Hematopoietic multipotent progenitor cell treated with erythropoietin and hydrocortisone succinate and interleukin-3 and kit ligand, for 15 days (in vitro differentiated cells): ENCODE measurements at places on chromosomes 5 and 9.

- no peak for DNase-seq
Measured at GRCh38 chr9:90029996-90030395, 425.2 kb downstream of the GADD45G start.

DNA sequence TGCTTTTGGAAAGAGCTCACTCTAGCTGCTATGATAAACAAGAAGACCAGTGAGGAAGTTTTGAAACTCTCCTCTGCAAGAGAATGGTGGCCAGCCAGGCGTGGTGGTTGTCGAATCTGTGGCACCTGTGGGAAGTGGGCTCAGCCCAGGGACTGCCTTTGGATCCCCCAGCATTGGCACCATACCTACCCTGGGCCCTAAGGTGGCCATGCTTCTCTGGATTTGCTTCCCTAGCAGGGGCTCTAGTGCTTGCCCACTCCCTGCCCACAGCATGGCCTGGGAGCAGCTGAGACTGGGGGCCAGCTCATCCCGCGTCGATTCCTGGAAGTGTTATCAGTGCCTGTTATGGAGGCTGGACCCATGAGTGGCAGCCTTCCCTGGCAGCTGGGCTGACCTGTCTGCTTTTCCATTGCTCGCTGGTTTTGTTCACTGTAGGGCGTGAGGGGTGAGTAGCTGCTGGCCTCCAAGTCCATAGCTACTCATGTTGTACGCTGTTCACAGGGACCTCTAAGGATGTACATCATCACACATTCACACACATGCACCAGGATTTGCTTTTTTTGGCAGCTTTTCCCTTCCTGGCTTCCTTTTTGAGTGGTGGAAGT, 2.3 kb downstream of the SLC22A4 start:
- DNase-seq = no peak

- no peak for DNase-seq
Measured at GRCh38 chr9:132725306-132725705, 55.0 kb downstream of the GTF3C4 start.

DNA sequence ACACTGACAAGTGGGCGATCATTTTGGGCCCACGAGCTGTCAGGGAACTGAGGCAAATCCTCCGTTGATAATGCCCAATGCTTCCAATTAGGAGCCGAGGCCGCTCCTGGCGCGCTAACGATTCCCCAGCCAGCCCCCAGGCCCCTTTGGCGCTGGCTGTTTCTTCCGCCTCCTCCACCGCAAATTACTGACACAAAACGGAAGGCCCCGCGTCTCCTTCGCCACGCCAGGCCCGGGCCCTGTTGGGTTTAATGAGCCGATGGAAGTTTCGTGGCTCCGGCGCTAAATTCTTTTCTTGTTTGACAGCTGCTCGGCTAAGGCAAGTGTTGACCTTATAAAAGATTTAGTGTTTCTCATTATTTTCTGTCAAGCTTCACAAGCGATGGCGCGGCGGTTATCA, 25.7 kb upstream of the BARHL1 start:
- DNase-seq = no peak

DNA sequence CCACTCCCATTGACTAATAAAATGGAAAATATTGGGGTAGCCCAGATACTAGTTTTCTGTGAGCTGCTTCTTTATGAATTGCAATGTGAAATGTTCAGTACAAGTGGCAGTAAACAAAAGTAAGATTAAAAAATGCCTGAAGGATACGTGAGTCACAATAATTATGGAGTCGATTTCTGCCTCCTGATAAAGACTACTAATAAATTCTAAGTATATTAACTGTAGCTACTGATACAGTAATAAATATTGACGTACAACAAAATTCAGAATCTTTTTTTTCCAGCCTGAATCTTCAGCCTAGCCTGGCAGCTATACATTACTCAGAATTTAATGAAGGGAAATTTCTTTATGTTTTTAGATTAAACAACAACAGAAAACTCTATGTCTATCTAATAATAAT, 218.1 kb downstream of the MPDZ start:
- DNase-seq = no peak

- DNase-seq = no peak
Measured at GRCh38 chr5:173733831-173734501, 117.5 kb upstream of the BOD1 start.

DNA sequence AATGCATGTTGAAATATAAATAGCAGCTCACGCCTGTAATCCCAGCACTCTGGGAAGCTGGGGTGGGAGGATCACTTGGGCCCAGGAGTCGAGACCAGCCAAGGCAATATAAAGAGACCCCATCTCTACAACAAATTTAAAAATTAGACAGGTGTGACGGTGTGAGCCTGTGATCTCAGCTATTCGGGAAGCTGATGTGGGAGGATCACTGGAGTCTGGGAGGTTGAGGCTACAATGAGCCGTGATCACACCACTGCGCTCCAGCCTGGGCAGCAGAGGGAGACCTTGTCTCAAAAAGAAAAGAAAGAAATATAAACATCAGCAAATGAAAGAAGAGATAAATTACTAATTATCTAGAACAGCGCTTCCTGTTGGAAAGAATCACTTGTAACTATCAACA, 105.0 kb downstream of the MAPKAP1 start:
- no peak for DNase-seq

GRCh38 chr5:73120222-73121118, at the start of gene TMEM171:
Gene TMEM171, plus strand, starts transcription at chr5:73120575. Its CDS starts 2,799 bp downstream, at chr5:73123374.
- DNase-seq = no peak

DNA sequence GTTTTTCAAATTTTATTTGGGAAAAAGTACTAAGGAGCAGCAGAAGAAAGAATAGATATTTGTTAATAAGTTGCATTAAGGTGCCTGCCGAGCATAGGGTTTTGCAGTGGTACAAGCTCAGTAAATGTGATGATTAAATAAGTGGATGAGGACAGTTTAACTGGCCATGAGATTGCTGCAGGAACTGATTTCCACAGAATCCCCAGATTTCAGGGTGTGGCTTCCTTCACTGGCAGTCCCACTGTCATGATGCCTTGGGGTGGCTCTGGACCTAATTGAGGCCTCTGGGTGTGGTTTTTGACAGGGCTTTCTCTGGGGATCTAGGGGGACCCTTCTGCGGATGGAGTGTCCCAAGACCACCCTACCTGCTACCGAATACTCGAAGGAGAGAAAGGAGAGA, 1.4 kb downstream of the PHF24 start:
- DNase-seq = no peak

DNA sequence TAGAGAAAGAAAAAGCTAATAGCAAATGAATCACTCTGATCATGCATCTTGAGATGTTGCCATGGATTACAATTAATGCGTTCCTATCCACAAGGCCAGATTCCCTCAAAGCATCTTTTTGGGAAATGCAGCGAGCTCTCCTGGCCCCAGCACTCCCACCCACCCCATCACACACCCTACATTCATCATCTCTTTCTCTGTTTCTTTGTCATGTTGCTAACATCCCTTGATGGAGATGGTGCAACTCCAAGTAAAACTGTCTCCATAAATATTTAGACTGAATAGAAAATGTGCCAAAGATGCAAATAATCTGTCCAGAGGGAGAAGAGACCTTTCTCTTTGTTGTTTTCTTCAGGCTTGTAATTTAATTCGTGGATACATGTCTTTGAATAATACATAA, 30.8 kb upstream of the TNC start:
- no peak for DNase-seq

GRCh38 chr9:110601098-110601497, 21.6 kb upstream of the SVEP1 start:
- DNase-seq = no peak

GRCh38 chr5:128413356-128413755, 124.7 kb downstream of the FBN2 start:
- DNase-seq = no peak

GRCh38 chr5:21219251-21219650, 1231.3 kb upstream of the CDH18 start:
- no peak for DNase-seq
